ENCODE measurements at places on chromosomes 12 and 14.

- peak; percentile 23 for DNase-seq
Measured at GRCh38 chr12:104682790-104683279, 226.1 kb downstream of the CHST11 start.

DNA sequence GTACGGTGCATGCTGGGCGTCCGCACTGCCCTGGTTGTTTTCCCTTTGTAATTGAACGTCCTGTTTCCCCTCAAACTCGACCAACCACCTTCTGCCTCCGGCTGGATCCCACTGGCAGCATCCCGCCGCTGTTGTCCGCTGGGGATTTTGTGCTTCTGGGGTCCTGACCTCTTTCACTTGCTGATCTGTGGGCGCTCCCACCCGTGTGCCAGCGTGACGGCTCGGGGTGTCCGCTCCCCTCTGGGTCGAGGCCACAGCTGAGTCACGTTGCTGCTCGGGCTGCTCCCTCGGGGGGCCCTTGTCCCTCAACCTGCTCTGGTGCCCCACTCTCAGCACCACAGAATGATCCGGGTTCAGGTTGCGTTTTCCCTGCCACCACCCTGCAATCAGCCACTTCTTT, 8.0 kb downstream of the PGAM5 start:
- no peak for DNase-seq

DNA sequence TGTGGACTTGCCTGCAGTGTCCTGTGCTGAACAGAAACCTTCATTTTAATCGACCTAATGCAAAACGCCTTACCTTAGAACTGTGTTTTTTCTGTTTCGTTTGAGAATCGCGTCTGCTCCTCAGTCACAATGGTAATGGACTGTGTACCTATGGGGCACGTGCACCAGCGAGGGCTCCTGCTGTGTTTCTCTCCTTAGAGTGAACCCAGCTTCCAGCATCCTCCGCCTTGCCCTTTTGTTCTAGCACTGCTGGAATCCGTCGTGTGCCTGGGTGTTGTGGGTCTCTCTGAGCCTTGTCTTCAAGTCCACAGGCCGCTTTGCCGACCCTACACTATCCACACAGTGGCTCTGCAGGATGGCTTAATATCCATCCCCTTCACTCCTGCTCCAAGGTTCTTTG, 3.6 kb downstream of the AMN start:
- no peak for DNase-seq

DNA sequence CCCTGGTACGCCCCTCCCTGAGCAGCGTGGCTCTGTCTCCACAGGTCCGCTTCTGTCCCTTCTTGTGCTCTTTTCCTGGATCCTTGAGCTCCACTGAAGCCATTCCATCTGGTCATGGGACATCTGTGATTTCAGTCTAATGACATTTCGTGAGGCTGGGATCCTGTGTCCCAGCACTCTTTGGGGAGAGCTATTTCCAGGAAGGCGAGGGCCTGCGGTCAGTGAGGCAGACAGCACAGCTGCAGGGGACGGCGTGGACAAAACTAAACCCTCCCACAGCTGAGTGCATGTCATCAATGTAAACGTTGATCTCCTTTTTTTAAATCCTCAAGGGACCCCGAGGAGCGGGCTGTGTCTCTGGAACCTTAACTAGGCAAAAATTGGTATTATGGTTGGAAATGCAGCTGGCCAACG, 127.7 kb downstream of the DACT1 start:
- DNase-seq = no peak

DNA sequence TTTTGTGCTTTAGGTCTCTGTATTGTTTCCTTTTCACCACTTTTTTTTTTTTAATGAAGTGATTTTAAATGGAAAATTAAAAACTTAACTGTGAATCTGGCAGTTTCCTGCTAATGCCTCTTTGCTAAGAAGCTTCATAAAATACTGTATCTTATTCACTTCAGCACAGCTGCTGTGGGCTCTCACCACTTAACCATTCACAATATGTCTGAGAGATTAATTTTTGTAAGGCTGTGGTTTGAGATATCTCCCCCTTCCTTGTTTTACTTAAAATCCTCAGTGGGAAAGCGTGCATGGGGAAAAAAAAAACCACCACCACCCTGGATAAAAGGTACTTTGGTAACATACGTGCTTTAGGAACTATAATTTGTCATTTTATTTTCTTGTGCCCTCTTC, 115.9 kb downstream of the ETV6 start:
- no peak for DNase-seq

GRCh38 chr12:65854629-65855028, 30.3 kb downstream of the HMGA2 start:
- no peak for DNase-seq

- DNase-seq = no peak
Measured at GRCh38 chr14:75531660-75532317, 9.5 kb downstream of the BATF start.

DNA sequence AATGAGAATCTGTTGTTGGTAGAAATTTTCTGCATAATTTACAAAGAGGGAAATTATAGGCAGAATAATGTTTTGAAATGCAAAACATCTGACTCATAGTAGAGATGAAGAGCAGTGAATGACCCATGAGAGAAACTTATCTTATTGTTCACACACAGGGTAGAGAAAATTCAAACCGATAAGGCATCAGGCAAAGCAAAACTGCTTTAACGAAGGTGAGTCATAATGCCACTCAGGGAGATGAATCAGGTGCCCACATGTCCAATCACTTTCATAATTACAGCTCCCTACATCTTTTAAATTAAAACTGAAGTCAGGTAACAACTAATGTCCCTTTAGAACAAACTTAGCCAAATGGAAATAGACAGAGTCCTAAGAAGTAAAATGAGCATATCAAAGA, 265.6 kb upstream of the GARIN6 start:
- no peak for DNase-seq

GRCh38 chr12:130752692-130753230, 36.7 kb upstream of the RIMBP2 start:
- DNase-seq = no peak

GRCh38 chr12:116427200-116427930, 131.8 kb upstream of the MAP1LC3B2 start:
- no peak for DNase-seq

GRCh38 chr14:72714094-72714493, 179.8 kb downstream of the DPF3 start:
- peak; percentile 13 for DNase-seq

GRCh38 chr12:47941871-47942613, 21.4 kb upstream of the TMEM106C start:
- no peak for DNase-seq

DNA sequence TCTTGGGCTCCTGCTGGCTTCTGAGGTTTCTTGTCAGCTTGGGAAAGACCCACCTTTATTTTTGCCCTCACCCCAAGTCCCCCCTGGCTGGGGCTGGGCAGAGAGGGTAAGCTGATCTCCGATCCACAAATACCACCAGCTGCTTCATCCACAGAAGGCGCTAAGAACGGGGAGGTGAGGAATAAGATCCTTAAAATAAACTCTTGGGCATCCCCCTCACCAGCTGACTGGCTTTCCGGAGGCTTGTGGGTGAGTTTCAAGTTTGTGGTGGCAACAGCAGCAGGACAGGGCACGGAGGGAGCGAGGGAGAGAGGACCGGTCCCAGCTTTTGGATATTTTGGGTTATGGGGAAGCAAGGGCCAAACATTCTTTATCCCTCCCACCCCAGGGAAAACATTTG, 20.8 kb upstream of the HSPB8 start:
- no peak for DNase-seq

GRCh38 chr14:26204366-26204727, 393.5 kb downstream of the NOVA1 start:
- DNase-seq = no peak

DNA sequence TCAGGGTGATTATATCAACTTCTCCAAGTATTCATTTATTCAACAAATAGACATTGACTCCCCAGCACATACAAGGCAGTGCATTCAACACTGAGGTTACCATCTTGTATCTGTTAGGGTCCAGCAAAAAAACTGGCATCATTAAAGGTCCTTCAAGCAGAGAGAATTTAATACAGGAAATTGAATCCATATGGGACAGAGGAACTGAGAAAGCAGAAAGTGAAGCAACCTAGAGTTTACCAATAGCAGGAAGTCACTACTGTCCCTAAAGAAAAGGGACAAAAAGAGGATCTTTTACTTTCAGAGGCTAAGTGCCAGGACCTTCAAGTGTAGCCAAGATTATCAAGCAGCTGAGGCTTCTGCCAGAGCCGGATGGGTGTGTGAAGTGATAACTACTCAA, 237.8 kb upstream of the TBX3 start:
- DNase-seq = no peak

GRCh38 chr12:101076921-101077320, 133.1 kb downstream of the SLC5A8 start:
- DNase-seq = no peak

DNA sequence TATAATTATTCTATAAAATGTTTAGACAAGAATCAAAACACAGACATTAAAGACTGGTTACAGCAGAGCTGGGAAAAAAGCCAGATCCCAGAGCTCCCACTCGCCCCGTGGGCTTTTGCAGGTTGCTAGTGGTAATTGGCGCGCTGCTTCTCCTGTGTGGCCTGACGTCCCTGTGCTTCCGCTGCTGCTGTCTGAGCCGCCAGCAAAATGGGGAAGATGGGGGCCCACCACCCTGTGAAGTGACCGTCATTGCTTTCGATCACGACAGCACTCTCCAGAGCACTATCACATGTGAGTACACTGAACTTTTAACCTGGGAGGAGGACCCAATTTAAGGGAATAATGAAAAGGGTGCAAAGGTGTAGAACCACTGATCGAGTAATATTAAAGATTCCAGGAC, 7.5 kb downstream of the TMEM52B start:
- DNase-seq = no peak

DNA sequence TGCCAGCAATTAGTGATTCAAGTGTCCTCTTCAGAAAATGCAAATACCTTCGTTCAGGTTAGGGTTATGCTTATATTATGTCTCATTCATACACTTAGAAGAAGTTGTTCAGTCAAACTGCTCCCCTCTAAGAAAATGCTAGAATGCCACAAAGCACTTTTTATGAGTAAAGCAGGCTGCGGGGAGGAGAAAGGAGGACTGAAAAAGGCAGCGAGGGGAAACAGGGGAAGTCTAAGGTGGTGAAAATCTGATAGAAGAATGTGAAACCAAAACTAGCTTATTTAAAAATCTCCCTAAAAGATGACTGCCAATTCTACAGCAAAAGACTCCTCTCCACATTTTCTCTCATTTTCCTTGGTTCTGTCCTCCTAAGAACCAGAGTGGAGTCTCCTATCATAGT, 70.1 kb downstream of the PRKD1 start:
- DNase-seq = no peak

DNA sequence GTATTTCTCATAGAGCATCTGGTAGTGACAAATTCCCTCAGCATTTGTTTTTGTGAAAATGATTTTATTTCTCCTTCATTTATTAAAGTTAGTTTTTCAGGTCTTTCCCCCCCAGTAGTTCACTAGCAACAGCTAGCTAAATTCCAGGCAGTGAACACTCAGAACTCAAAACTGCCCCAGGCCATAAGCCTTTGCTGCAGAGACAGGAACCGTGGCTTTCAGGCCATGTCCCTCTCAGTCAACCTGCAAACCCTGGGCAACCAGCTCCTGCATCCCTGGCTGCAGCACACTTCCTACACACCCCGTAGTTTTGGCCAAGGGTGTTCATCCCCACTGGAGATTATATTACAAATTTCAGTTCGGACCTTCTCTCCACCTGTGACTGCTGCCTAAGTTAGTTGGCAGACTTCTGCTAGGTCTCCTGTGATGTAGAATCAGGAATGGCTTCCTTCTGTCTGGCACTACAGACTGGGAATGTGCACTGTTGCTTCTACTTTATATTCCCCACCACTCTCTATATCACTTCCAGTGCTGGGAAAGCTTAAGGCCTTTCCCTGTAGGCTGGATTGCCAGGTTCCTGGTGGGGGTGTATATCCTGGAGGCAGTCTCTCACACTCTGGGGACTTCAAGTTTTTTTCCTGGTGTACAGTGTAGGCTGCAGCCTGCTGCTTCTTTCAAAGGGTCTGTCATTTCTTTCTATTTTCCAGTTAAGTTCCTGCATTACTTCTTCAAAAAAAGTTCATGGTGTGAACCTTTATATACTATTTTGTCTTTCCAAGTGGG, 924.4 kb upstream of the LRFN5 start:
- no peak for DNase-seq

DNA sequence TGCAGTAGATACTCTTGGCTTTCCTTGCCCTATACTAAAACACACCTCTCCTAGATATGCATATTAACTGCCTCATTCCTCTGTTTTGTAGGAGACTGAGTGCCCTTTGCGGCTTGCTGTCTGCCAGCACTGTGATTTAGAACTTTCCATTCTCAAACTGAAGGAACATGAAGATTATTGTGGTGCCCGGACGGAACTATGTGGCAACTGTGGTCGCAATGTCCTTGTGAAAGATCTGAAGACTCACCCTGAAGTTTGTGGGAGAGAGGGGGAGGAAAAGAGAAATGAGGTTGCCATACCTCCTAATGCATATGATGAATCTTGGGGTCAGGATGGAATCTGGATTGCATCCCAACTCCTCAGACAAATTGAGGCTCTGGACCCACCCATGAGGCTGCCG, 15.4 kb downstream of the TRAFD1 start:
- DNase-seq = no peak

DNA sequence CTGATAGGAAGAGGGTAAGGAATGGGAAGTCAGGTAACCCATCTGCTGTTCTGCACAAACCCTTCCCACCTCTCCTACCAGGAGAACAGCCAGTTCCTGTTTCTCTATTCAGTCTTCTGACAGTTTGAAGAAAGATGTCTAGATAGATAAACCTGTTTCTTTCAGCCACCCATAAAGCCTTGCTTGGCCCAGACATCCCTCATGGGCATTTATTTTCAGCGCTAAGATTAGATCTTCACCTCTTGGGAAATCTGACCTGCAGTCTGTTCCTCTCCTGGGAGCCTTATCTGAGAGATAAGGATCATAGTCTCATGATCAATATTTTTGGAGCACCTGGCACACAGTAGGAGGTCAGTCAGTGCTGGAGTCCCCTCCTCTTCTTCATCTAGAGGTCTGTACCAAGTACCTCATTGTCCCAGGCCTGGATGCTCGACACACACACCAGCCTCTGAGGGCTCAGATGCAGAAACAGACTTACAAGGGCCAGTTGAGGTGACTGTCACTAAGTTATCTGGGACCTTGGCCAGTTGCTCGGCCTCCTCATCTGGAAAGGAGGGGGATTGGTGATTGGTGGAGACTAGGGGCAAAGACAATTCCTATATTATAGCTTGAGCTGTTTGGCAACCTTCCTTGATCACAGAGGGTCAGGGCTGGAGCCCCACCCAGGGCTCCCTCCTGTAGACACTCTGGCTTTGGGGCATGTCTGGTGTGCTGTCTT, 18.2 kb downstream of the ACVRL1 start:
- no peak for DNase-seq

DNA sequence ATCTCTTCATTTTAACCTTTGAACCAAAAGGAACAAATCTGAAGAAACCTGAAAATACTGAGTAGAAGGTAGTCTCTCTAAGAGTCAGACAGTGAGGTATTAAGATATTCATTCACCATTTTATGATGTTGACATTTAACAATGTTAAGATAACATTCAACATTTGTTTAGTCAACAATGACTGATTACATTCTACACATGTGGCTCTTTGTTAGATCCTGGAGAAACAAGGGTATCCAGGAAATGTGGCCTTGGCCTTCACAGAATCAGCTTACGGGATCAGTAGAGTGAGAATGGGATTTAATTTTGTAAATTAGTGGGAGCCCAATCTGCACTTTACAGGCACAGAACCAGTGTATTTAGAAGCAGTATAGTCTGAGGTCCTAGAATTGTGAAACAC, 355.5 kb downstream of the KCNH5 start:
- DNase-seq = no peak

- no peak for DNase-seq
Measured at GRCh38 chr14:51818748-51819380, 41.5 kb upstream of the GNG2 start.

All from stimulated activated CD8-positive, alpha-beta memory T cell treated with anti-CD3 and anti-CD28 coated beads, Interleukin-7, amount 100 ng/mL, for 1 hour (primary cell).